Spinal cord (tissue), 10 donors: ENCODE measurements at places on chromosomes 2 and 18.

DNA sequence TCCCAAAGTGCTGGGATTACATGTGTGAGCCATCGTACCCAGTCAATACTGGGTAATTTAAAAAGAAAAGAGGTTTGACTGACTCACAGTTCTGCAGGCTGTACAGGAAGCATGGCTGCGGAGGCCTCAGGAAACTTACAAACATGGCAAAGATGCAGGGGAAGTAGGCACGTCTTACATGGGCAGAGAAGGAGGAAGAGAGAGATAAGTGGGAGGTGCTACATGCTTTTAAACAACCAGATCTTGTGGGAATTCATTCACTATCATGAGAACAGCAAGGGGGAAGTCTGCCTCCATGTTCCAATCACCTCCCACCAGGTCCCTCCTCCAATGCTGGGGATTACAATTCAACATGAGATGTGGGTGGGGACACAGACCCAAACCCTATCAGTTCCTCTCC is 192.5 kb downstream of the ATAD2B start:
- no peak for DNase-seq

DNA sequence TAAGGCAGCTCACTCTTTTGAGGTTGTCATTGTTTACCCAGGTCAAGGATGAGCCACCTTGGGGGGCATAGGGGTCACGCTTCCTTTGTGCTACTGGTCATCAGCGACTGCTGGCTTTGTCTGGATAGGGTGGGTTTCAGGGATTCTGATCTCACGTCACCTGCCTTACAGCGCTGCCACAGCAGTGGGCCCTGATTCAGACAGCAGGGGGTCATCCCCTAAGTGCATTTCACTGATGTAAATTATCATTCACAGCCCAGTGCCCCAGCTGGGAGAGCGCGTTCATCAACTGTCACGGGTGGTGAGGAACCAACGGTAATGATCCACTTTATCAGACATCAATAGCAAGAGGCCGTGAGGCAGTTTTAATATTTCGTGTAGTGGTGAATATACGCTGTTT is 291.2 kb downstream of the NEDD4L start:
- peak; percentile 53 for DNase-seq

- DNase-seq, result no peak
Measured at GRCh38 chr2:15200581-15200980, 360.6 kb downstream of the NBAS start.

- DNase-seq, result no peak
Measured at GRCh38 chr2:195633974-195634373, 23.1 kb upstream of the SLC39A10 start.

- no peak for DNase-seq
Measured at GRCh38 chr2:16777123-16777870, 111.7 kb upstream of the CYRIA start.

GRCh38 chr2:219723311-219723710 is 95.9 kb downstream of the SLC4A3 start:
- DNase-seq, result no peak

- DNase-seq, result no peak
Measured at GRCh38 chr2:66585587-66585986, 150.7 kb downstream of the MEIS1 start.

GRCh38 chr2:54224997-54225396 is 31.0 kb downstream of the TSPYL6 start:
- no peak for DNase-seq

DNA sequence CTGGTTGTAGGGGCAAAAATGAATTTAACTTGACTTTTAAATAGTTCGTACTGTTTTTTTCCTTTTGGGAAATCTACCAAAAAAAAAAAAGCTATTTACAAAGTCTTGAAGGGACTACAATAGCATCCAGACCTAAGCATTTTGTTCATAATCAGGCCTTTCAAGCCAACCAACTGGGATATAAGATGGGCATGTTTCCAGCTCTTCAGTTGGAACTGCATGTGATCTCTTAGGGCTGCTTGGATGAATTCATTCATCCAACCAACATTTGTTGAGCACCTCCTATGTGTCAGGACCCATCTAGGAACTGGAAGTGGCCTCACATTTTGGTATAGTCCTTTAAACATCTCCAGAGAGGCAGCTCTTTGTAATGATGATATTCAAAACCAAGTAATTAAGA is 98.6 kb downstream of the AAK1 start:
- no peak for DNase-seq

DNA sequence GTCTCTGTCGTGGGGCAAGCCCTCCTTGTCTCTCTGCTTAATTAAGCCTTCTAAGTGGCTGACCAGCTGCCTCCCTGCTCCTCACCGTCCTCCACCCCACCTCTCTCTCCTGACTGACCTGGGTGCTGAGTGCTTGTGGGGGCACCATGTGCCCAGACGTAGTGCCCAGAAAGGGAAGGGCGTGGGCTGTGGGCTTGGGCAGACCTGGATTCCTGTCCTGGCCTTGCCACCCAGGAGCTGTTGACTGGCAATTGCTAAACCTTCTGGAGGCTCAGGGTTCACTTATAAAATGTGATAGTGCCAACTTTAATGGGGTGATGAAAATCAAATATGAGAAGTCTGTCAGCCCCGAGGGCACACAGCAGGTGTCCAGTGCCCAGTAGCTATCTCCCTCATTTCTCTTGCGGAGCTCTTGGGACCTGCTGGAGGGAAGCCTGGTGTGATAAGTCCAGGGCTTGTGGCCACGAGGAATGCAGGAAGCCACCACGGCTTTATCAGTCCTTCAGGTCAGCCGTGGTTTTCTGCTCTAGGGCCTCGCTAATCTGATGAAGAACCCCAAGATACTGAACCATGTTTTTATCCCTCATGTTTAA is 22.0 kb upstream of the INHBB start:
- no peak for DNase-seq
